CD4-positive, alpha-beta T cell treated with Interleukin-15 for 4 hours (primary cell): ENCODE measurements at places on chromosomes 2 and 18.

GRCh38 chr18:26017929-26018328, 72.5 kb downstream of the SS18 start:
- DNase-seq: no peak

DNA sequence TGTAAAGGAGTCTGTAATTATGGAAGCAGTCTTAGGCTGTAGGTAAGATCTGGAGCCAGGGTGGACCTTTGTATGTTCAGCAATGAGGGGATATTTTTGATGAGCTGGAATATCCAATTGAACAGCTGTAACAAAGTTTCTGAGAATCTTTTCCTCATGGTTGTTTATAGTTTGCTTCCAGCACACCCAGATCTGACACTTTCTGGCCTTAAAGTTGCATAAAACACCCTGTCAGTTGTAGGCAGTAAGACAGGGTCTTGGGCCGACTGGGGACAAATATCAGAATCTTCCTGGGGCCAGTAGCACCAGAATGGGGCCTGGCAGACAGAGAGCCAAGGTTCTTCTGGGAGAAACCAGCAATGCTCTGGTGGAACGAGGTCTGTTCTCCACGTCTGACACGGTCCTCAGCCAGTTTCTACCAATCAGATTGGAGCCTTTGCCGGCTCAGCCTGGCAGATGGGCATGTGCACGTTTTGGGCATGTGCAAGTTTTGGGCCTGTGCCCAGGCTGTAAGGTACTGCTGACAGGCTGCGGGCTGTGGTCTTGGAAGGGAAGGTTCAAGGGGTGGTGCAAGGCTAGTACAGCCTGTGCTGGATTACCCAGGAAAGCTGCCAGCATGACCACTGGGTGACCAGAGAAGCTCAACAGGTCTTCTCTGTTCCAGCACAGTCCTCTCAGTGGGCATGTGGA, 89.8 kb downstream of the PRKCE start:
- DNase-seq: no peak

DNA sequence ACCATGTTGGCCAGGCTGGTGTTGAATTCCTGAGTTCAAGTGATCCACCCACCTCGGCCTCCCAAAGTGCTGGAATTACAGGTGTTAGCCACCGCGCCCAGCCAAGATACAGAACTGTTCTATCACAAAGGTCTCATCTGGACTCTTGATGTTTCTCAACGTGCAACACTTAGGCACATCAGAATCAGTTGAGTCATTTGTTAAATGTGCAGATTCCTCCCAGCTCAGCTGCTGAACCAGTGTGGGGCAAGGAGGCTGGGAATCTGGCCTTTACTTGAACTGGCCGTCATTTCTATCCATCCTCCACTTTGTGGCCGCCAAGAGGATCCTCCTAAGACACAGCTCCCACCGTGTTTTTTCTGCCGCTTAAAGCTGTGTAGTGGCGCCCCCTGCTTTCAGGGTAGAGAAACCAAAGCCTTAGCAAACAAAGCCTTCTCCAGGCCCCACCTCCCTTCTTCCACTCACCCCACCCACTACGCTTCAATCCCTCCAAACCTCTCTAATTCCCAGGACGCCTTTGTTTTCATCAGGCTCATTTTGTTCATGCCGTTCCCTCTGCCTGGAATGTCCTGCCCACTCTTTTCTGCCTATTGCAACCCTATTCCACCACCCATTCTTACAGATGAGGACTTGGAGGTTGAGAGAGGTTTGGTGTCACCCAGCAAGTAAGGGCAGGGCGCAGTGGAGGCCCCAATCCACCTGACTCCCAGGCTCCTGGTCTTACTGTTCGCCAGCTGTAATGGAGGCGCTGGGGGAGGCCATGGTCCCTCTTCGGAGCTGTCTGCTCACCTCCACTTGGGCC, 776 bp upstream of the SPEG start:
- no peak for DNase-seq

DNA sequence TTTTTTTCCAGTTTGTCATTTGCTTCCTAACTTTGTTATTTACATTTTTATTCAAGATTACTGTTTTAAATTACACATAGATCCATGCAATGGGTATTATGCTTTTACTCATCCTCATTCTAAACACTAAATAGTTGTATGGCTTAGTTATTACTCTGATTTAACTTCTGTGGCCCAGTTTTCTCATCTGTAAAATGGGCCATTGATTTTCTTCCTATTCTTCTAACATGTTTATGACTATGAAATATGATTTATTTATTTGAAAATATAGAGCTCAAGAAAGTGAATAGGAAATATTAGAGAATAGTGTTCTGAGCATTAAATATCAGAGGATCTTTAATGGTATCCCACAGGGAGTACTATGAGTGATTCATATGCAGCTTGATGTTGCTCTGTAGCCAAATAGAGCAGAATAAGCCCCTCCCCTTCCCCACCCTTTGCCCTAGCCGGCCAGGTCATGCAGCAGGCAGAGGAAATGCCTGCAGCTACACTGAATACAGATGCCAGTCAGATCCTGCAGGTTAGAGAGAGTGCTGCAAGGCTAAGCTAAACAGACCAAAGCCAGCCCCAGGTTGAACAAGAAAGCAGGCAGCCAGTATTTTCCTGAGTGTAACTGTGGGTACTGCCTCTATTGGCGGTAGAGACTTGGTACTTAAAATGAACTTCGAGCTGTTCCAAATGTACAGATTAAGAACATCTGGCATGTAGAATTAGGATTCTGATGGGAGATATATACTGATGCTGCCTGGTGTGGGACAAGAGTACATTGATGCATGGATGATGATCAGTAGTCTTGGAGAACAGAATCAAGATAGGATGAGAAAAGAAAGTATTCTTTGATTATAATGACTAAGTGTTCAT, 11.7 kb upstream of the ACYP2 start:
- peak; percentile 51 for DNase-seq

DNA sequence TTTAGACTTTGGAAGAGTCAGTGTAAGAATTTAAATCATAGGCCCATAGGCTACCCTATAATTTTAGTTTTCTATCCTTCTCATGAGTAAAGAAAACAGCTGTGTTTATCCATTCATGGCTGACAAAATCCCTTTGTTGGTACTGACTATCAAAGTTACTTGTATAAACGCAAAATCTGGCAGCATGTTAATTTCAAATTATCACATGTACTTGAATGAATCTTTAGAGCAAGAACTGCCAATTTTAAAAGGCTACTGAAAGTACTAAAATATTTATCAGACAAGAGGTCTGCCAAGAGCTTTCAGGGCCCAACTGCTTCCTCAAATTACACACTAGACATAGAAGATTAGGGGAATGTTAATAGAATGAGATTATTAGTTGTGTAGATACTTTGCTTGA, 66.6 kb downstream of the MYL12B start:
- DNase-seq: no peak

- DNase-seq: no peak
These were observed at the start of gene TUBB6 for GRCh38 chr18:12307701-12308385. TSS of gene TUBB6 (plus strand) at chr18:12308241. CDS start at chr18:12308293, 52 bp downstream.

- DNase-seq: peak; percentile 66
These were observed 105.9 kb downstream of the LBH start for GRCh38 chr2:30336978-30337841.

DNA sequence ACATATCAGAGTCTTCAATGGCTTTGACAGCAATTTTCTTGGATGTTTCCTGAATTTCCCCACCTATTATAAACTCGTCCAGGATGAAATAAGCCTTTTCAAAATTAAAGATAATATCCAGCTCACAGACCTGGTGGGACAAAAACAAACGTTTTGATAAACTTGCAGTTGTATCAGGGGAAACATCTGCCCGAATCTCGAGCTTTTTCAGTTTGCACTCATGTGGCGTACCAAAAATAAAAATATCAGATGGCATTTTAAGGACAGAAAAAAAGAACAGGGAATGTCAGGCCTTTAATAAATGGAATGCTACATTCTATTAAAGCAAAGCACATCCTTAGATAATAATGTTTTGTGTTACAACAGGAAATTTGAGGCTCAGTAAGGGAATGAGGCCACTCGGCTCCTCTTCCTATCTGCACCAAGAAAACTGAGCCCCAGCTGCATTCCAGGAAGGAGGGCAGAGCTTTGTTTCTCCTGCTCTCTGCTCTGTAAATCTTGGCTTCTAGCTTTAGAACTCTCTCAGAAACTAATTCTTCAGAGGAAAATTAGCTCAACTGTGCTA, 72.1 kb downstream of the AP1S3 start:
- DNase-seq: no peak

DNA sequence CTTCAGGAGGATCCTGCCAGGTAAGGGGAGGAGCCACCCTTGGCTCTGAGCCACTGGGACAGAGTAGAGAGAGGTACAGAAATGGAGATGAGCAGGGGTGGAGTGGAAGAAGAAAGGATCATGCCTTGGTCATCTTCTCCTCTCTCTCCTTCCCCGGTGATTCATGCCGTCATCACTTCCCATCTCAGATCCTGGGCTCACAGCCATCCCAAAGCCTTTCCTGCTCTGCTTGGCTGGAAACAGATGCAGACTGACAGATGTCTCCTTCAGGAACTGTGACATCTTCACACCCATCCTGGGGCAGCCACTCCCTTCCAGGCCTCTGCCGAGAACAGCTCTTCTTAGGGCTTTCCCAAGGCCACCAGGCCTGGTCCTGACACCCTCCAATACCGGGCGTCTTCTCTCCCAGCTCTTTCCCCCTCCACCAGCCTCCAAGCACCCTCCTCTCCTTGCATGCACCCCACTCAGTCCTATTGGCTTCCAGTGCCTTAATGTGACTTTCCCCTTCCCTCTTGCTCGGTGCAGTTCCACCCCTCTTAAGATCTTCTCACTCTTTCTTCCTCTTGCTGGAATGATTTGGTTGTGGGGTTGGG, 58.3 kb upstream of the TNP1 start:
- DNase-seq: no peak

DNA sequence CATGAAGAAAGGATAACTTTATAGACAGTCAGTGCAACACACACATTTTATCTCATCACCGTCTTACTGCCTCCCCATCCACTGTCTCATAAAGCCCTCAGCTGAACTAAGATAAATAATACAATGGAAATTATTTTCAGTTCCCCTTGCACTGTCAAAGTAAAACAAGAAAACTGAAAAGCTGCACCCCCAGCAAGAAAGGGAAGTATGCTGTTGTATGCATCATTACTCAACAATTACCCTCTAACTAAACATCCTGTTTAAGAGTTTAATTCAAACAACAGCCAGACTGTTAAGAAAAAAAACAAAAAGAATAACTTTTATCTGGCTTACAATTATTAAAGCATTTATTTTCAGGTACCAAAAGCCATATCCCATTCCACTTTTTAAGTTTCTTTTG, 25.0 kb downstream of the MPPE1 start:
- DNase-seq: no peak

DNA sequence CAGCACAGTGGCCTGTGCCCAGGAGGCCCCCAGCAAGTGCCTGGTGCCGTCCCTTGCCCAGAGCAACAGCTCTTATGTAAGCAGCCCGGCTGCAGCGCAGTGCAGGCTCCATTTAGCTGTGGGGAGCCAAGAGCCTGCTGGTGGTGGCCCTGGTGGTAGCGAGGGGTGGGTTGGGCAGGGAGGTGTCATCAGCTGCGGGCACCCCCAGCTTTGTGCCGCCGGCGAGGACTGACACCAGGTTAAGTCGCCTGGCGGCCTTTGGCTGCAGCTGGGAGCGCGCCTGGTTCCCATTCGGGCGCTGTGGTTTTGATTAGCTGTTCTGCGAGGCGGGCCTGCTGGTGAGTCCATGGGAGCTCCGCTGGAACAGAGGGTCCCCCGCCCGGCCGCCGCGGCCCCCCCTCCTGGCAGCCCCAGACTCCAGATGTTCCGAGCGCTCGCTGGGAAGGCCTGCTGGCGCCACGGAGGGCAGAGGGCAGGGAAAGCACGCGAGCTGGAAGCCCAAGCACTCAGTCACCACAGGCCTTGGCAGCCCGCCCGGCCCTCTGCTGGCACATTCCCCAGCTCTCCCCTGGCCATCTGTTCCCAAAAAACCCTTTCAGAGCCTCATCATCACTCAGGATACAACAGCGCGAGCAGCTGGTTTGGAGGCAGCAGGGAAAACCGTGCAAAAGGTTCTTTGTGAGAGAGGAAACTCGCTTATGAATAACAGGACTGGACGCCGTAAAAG, 18.4 kb downstream of the ATOH8 start:
- no peak for DNase-seq
